ENCODE measurements at places on chromosomes 1 and 21.

DNA sequence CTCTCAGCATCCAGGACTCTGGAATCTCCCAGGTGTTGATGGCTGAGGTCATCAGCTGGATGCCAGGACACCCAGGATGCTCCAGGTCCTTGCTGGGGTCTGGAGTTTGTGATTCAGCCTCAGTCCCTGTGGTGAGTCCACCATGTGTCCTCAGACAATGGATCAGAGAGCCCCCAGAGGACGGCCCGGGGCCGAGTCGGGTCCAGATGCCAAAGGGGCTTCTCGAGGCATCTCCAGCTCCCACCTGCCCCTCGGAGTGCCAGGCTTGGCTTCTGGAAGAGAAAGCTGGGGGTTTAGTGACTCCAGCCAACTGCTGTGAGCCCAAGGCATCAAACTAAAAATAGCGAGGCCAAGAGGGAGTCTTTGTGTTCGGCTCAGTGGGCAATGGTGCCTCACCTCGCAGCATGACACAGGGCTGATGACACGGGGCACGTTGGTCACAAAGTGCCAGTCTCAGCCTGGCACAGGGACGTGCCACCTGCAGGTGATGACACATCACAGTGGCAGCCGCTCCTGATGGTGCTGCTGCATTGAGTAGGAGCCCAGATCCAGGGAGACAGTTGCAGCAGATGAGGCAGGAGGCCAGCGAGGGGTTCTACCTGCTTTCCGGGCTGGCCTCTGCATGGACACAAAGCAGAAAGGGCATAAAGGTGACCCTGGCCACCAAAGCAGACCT lies 10.6 kb downstream of the PDE9A start:
- DNase-seq, result no peak

- DNase-seq, result no peak
Observed at GRCh38 chr1:55007625-55008024, 8.9 kb downstream of the BSND start.

- peak; percentile 42 for DNase-seq
Observed at GRCh38 chr1:58515794-58516401, 30.6 kb downstream of the OMA1 start.

- no peak for DNase-seq
Observed at GRCh38 chr1:61864489-61864888, 122.2 kb downstream of the PATJ start.

DNA sequence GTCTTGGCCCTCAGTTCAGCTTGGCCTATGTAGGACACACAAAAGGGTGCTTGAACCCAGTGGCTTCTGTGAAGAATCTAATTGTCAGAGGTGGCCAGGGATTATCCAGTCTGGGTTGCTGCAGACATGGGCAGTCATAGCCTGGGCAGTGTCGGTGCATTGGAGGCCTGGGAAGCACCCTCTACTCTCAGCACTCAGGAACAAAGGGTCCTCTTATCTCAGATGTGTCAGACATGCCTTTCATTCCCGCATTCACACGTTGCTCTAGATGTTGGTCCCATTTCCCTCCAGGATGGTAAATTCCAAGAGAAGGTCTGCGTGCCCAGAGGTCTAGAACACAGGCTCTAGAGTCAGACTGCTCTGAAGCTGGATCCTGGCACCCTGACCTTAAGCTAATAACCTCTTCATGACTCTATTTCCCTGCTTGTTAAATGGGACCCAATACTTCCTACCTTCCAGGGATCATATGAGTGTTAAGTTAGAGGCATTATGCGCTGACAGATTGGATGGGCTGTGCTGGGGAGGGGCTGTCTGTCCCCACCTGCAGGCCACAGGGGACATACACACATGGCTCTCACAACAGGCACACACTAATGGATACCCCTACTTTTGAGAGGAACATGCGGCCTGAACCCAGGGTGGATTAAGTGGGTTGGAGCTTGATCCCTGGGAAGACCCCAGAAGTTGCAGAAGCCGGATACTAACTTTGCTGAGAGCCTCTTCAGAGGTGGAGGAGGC lies 16.5 kb upstream of the EDN2 start:
- DNase-seq, result no peak

DNA sequence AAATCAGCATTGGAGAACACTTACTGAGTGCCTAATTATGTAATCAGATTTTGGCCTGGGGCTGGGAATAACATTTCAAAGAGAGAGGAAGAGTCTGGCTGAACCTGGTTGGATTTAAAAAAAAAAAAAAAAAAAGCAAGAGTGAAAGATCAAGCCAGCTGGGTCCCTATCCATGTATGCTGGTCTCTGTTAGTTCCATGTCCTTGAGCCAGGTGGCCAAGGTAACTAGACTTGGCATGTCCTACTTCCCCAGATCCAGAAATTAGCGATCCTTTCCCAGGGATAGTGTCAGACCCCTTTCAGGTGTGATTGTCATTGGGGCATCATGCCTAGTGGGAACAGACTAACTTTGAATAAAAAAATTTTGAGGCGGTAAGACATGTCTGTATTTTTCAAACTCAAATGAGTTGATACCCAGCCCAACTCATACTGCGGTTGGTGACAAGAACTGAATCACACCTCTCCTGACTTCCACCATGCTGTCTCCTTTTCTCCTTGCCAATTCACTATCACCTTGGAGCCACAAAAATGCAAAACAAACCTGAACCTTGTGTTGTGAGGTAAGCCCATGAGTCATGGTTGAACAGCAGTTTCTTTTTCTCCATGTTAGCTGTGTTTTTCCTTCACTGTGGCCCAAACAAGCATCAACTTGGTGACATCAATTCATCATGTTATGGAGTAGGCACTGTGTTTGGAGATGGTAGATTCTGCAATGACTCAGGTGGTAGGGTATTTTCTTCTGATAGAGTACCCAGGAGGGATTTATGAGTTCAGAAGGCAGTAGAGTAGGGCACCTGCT lies 24.5 kb upstream of the PPP2R5A start:
- DNase-seq, result no peak

DNA sequence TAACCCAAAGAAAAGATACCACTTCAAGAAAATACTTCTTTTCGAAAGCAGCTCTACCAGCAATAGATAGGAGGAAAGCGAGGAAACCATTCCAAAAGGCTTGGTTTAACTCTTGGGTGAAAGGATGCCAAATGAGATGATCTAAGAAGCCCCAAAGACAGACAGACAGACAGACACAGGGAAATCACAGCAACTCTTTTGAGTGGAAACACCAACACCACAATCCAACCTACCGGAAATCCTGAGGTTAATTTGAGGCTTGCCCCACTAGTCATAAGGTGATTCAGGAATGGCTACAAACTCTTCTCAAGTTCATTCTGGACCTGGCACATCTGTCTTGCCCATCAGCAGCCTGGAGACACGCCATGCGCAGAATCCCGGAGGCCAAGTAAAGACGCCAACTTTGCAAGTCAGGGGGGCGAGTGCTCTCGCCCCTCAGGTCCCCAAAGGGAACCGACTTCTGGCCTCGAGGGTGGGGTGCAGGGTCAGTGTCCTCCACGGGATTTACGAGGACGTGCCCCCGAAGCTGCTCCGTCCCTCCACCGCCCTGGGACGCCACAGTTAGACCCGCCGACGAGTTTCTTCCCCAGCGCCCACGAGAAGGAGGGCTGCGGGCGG lies 778 bp downstream of the EVI5 start:
- DNase-seq, result peak; percentile 51

- no peak for DNase-seq
Observed at GRCh38 chr1:27007909-27008582, 4.6 kb downstream of the TENT5B start.

DNA sequence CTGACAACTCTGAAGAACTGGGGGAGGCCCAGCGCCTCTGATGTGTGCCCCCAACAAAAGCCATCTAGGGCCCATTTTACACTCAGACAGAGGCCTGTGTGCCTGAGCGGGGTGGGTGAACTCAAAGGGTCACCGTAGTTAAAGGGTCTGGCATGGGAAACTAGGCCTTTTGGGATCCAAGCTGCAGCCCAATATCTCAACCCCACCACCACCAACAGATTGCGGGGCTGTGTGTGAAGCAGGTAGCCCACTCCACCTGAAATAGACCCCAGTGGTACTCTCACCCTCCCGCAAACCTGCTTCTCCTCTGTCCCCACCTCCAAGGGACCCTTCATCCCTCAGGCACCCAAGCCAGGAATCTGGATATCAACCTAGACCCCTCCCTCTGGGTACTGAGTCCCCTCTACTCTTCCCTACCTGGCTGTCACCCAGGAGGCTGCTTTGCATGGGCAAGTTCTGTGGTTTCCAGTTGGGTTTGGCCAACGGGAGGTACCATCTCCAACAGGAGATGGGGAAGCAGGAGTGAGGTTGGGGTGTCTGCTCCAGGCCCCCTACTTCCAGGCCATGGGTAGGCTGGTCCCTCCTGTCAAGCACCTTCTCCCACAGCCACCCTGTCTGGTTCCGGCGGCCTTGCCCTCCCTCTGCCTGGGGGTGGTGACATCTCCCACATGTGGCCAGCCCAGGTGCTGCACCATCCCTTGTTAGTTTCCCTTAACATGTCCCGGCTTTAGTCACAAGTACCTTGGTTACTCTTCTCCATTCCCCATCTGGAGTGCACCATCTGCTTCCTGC lies 35.2 kb upstream of the LRP8 start:
- DNase-seq, result no peak

GRCh38 chr1:154886281-154887015 lies 16.4 kb upstream of the KCNN3 start:
- DNase-seq, result no peak

DNA sequence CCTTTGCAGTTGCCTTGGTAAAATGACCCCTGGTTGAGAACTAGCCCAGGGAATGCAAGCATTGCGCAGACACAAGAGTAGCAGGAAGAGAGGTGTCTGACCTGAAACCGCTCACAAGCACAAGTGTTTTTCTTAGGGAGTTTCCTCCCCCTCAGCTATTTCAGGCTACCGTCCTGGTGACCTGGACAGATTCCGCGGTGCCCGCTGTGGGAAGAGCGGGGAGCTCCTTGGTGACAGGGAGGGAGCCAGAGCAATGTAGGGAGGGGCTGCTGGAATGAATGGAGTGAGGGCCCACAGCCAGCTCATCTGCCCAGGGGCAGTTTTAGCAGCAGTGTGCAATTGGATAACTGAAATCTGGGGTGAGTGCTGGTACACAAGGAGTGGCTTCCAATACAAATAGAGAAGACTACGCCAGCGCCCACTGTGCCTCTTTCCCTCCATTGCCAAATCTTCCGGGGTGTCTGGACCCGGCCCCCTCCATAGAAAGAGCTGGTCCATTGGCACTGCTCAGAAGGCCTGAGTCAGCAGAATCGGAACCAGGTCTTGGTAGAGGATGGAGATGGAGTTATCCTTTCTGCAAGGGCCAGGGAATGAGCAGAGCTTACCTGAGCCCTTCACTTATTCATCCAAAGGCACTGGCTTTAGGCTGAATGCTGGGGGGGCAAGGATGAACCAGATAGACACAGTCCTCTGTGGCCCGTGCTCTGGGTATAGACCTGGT lies 82.8 kb downstream of the TRABD2B start:
- no peak for DNase-seq

GRCh38 chr1:58895082-58895481 lies 111.2 kb upstream of the JUN start:
- no peak for DNase-seq

- DNase-seq, result no peak
Observed at GRCh38 chr1:202150602-202151001, 6.1 kb upstream of the ARL8A start.
